NT2/D1 (cell line): ENCODE measurements at places on chromosomes 3 and 15.

DNA sequence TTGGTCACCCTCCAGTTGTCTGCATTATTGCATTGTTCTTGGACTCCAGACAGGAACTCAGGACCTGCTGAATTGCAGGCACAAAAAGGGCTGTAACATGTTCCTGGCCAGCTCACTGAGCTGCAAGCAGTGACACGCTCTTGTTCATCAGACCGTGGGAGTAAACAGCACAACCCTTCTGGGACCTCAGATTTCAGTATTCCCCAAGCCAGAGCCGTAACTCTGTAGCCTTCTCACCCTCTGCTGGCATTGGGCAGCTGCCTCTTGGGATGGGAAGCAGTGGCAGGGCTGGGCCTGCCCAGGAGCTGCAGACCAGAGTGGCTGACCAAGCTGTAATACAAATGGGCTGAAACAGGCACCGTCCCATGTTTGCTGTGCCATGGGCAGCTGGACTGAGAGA is 607.1 kb upstream of the BCHE start:
- no peak for DNase-seq

DNA sequence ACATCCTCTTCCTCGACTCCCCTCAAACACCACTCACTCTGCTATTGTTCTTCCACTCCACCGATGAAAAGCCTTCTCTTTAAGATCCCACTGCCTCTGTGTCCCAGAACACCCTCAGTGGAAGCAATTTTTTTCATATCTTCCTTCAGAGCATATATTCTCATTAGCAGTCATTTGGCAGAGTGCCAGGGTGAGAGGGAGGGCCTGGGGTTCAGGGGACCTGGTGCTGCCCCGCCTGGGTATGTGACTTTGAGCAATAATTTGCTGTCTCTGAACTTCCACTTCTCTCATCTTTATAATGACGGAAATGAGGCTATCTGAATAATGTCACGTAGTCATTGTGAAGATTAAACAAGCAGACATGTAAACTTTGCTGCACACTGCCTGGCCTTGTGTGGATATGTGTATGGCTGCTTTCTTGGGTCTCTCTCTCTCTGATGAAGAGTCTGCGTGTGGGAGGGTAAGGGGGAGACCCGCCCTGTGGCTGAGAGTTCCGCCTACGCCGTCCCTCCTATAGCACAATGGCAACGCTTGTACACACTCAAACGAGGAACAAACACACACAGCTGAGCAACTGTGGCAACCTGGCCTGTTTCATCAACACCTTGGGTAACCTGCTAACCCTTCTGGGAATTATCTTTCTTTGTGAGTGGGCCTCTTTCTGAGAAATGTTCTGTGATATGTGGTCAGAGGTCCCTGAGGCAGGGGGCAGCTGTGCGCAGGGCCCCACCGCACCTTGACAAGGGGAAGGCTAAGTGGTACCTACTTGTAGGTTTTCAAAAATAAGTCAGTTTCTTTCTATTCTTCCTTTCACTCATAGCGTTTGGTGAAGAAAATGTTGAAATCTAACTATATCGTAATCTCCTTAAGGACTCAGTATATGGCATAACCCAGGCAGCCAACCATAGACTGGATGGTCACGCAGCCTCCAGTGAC is 369.8 kb downstream of the SV2B start:
- DNase-seq = no peak

GRCh38 chr3:45464336-45465170 is 76.2 kb downstream of the LARS2 start:
- DNase-seq = no peak

GRCh38 chr3:127566833-127567232 is 23.7 kb downstream of the TPRA1 start:
- no peak for DNase-seq

GRCh38 chr15:55802600-55803376 is 59.8 kb upstream of the PRTG start:
- no peak for DNase-seq

GRCh38 chr3:169475576-169475975 is 187.9 kb downstream of the MECOM start:
- no peak for DNase-seq

- peak; percentile 91 for DNase-seq
Measured at GRCh38 chr3:184685646-184686045, 26.2 kb downstream of the MAGEF1 start.

DNA sequence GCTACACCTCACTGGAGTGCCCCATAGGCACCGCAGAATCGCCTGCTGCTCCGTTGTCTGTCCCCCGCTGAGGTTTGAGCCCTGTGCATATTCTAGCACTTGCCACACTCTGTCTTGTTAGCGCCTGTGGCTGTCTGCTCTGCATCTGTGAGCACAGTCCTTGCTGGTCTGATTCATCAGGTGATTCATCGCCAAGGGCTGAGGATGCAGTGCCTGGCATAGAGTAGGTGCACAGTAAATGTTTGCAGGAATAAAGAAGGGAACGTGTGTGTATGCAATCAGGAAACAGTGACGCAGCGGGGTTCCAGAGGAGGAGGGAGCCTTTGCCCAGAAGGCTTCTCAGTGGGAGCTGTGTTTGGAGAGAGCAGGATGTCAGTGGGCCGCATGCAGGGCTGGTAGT is 124.0 kb upstream of the PLXNA1 start:
- no peak for DNase-seq

DNA sequence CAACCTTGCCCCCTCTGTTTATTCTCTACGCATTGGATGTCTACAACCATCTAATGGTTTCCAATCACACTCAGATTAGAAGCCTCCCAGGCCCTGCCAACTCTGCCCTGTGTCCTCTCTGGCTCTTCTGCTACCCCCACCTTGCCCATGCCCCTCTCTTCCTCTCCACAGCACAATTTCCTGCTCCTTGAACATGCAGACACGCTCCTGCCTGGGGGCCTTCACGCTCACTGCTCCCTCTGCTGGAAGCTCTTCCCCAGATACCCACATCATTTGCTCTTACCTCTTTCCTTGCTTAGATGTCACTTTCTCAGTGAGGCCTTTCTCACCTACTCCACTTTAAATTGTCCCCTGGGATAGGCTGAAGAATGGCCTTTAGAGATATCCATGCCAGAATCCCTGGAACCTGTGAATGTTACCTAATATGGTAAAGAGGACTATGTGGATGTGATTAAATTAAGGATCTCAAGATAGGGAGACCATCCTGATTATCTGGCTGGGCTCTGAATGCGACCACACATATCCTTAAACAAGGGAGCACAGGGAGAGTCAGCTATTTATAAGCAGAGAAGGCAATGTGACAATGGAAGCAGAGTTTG is 9.9 kb downstream of the KY start:
- peak; percentile 52 for DNase-seq

DNA sequence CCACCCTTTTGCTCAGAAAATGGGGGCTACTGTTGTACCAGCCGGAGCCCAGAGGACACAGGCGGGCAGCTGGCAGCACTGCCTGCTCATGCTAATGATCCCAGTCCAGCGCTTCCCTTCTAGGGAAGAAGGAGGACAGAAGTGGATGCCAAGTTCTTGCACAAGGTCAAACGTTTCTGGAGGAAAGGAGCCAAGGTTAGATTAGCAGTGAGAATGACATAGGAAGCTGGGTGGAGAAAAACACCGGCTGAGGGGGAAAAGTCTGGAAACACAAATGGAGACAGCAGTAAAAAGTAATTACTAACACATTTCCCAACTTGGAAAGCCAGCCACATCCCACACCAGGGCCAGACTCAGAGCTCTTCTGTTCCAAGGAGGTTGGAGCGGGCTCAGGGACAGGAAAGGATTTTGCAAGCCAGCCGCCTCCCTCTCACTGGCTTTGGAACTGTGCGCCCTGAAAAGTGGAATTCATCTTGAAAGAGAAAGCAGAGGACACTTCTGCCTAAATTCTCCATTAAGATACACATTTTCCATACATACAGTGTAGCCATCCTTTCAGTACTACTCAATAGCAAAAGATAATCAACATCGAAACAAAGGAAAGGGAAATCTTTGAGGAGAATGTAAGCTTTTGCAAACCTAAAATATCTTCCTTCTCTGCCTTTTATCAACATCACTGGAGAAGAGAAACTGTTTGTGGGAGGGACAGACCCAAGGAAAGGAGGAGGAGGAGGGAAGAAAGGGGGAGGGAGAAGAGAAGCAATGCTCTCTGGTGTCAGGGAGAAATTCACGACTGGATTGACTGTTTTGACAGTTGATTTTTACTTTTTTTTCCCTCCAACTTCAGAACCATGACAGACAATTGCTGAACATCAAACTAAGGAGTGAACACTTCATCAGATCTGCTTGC is 133.6 kb downstream of the CD47 start:
- no peak for DNase-seq

- no peak for DNase-seq
Measured at GRCh38 chr3:30626443-30627180, 20.2 kb downstream of the TGFBR2 start.

GRCh38 chr3:170274641-170275040 is 52.4 kb downstream of the PRKCI start:
- DNase-seq = no peak

GRCh38 chr3:73448041-73448440 is 176.7 kb downstream of the PDZRN3 start:
- no peak for DNase-seq

DNA sequence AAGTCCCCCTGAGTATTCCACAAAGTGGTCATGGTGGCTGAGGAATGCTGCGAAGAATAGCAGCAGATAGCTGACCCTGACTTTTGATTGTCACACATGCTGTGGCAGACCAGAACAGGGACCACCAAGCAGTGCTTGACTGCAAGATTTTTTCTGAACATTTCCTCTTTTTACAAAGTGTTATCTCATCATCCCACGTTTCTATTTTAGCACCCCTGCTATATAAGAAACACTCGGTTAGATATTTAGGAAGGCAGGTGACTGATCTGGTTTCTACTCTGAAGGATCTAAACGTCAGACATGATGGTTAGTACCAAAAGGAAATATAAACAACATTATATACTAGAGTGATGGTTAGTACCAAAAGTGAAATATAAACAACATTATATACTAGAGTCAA is 9.1 kb downstream of the SLC25A26 start:
- no peak for DNase-seq

- DNase-seq = no peak
Measured at GRCh38 chr3:194671511-194671899, 486 bp downstream of the LSG1 start.

- no peak for DNase-seq
Measured at GRCh38 chr3:95899494-95899893, 914.9 kb upstream of the EPHA6 start.

- no peak for DNase-seq
Measured at GRCh38 chr3:175153595-175153994, 294.5 kb downstream of the NAALADL2 start.

DNA sequence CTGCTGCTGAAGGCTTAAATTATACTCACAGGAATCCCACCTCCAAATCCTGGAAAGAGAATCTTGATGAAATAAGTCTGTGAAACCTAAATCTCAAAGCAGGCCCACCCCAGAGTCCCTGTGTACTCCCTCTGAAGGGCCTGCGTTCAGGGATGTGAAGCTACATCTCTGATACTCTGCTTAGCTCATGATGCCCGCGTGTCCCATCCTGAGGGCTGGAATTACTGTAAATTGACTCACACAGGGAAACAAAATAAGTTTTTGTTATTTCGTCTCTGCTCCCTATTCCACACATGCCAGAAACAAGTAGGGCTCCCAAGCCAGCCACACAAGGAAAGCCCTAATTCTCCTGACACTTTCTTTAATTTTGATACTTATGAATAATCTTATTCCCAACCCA is 10.9 kb upstream of the PLCL2 start:
- no peak for DNase-seq

GRCh38 chr3:124928333-124929202 is 6.0 kb downstream of the MUC13 start:
- peak; percentile 52 for DNase-seq

GRCh38 chr3:164004205-164004604 is 1074.1 kb downstream of the SI start:
- DNase-seq = peak; percentile 38

DNA sequence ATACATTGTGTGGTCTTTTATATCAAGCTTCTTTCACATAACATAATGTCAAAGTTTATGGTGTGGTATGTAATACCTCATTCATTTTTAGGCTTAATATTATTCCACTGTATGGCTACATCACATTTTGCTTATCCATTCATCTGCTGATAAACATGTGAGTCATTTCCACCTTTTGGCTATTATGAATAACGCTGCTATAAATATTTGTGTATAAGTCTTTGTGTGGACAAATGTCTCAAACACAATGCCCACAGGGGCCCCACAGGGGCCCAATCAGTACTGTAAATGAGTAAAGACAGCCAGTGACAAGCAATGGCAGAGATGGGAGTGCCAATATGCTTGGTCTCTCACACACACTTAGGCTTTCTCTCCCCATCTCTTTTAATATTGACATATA is 54.2 kb downstream of the PIK3R4 start:
- DNase-seq = no peak

- no peak for DNase-seq
Measured at GRCh38 chr3:9241956-9242355, 7.5 kb downstream of the SRGAP3 start.

- no peak for DNase-seq
Measured at GRCh38 chr3:16633948-16634347, 28.7 kb upstream of the DAZL start.

GRCh38 chr3:48476426-48477053 is 27.4 kb downstream of the SHISA5 start:
- DNase-seq = no peak

DNA sequence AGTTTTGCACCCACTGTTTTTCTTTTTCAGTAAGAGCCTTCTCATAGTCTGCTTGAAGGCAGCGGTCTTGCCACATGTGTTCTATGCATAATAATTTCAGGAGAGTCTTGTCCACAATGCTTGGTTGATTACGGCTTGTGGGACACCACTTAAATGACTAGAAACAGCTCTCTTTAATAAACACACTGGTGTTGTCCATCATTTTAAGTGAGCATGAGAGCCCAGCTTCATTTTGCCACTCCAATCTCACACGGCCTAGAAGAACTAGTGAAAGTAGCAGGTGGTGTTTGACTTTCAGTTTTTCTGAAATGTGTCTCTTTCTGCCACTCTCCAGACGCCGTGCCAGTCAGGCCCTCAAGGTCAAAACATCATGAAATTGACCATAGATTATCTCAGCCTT is 292.1 kb downstream of the LPP start:
- no peak for DNase-seq

- no peak for DNase-seq
Measured at GRCh38 chr15:67080900-67081431, 15.6 kb downstream of the SMAD3 start.

- no peak for DNase-seq
Measured at GRCh38 chr15:26807517-26808427, 34.9 kb upstream of the GABRB3 start.

- peak; percentile 56 for DNase-seq
Measured at GRCh38 chr3:193240850-193241706, at the start of gene PLAAT1. Gene PLAAT1, plus strand, starts transcription at chr3:193241222. Its CDS starts 14,429 bp downstream, at chr3:193255651.

- no peak for DNase-seq
Measured at GRCh38 chr3:23329471-23330105, 126.5 kb downstream of the UBE2E2 start.
